T47D (cell line): ENCODE measurements at places on chromosomes 5 and 9.

GRCh38 chr5:138177941-138178515 is 402 bp downstream of the BRD8 start:
- DNase-seq = peak; percentile 21

DNA sequence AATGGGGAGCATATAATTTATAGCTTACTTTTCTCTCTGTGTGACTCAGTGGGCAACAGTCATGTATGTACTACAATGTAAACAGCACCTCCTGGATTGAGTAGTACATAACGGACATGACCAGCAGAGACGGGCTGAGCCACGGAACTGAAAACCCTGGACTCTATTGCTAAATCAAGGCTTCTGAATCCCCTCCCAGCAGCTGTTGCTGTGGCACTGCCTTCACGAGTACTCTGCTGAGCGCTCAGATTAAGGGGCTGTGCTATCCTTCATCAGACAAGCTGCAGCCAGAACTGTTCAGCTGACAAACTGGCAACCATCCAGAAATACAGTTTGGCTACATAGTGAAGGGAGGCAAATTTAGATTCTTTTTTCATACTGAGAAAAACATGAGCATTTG is 131.3 kb upstream of the CCDC180 start:
- no peak for DNase-seq

- no peak for DNase-seq
Measured at GRCh38 chr5:14145435-14146334, 2.5 kb downstream of the TRIO start.

DNA sequence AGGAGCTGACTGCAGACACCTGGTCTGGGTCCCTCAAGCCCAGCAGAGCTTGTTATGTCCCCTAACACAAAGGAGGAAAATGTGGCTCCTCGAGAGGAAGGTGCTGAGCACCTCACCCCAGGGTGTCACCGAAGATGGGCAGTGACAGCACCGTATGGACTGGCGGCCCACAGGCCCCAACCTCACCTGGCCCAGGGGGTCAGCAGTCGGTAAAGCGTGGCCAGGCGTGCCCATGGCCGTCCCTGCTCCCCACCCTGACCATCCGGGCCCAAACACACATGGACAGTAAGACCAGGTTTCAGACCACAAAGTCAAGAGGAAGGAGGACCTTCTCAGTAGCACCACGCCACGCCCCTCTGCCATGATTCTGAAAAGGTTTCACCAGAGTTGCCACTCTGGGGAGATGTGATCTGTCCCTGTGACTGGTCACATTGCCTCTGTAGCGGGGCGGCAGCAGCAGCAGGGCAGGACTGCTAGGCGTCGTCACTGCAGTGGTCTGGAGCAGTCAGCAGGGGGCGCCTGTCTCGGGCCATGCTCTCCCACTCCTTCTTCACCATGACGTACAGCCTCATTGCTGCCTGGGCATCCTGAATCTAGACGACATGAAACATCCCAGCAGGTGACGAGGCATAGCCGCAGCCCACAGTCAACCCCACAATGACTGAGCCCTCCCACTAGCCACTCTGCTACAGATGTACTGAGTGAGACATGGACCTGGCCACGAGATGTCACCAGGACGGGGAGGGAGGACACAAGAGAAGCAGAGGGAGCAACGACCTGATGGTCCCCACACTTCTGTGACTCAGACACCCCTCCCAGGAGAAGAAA is 11.1 kb downstream of the REXO4 start:
- peak; percentile 87 for DNase-seq

DNA sequence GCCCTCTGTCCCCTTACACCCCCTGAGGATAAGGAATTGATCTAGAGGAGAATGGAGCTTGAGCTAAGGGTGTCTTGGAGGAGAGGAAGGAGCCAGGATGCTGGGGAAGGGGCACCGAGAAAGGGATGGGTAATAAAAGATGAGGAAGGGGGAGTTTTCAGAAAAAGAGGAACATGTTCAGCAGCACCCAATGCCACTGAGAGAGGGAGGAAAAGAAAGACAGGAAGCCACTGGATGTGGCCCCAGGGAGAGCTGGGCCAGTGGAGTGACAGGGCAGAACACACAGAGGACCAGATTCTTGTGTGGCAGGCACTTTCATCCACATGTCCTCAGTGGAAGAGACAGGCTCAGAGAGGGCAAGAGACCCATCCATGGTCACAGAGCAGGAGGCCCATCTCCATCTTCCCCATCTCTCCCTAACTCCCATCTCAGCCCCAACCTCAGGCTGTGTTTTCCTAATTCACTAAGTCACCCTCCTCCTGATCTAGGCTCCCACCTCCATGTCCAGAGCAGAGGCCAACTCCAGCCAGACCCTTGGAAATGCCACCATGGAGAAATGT is 7.2 kb downstream of the PFN3 start:
- no peak for DNase-seq

DNA sequence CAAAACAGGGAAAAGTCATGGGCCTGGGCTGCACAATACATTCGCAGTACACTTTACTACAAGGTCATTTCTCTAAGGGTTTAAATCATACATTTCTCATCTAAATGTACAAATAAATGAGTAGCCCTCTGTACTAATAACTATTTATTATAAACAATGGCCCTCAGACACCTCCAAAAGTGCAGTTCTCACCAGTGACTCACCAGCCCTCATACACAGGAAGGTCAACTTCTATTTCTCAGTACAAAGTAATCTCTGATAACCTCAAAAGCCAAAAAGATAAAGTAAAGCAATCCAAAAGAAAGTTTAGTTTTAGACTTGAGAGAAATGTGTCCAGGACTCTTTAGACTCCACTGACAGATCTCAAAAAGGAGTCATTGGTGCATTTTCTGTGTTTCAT is 1258.1 kb upstream of the CDH6 start:
- no peak for DNase-seq

DNA sequence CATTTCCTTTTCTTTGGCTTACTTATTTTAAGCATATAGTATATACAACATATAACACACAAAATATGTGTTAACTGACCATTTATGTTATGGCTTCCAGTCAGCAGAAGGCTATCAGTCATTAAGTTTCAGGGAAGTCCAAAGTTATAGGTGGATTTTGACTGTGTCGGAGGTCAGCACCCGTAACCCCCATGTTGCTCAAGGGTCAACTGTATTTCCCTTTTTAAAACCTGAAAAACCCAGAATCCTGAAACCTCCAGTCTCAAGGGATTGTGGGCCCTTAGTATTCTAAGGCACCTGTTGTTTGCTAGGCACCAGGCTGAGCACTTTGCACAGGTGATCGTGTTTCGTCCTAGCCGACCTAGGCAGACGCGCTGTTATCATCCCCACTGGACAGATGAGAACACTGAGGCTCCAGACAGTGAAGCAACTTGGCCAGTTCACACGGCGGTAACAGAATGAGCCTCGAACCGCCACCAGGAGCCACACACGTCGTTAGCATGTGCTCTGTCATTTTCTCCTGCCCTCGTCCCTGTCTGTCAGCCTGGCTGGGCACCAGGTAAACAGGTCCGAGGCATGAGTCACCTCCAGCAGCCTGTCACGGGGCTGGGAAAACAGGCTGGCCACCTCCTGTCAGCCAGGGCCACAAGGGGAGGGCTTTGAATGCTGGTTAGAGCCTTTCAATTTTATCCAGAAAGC is 39.9 kb downstream of the DUSP1 start:
- peak; percentile 48 for DNase-seq

DNA sequence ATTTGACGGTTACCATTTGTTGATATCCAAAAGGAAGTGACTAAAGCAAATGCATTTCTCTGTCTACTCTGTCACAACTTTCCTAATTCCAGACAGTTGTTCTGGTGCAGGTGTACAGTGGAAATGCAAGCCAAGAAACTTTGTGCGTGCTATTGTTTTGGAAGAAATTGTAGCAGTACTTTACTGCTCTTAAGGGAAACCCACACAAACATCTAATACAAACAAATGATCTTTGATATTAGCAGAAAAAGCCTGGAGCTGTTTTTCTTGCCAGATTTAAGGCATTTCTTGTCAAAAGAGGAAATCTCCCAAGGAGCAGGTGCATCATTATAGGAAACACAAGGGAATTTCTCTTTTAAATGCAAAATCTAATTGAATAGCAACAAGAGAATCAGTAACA is 2.0 kb downstream of the SNCAIP start:
- DNase-seq = no peak

- no peak for DNase-seq
Measured at GRCh38 chr5:172078726-172079345, 72.4 kb upstream of the FBXW11 start.

- DNase-seq = no peak
Measured at GRCh38 chr9:18847576-18848275, 185.3 kb downstream of the SAXO1 start.
